ENCODE measurements at places on chromosomes 2 and 18. TPM values are rescaled to one million over a fixed set of nuclear protein-coding genes. Genes with fewer than 3 reads are reported as not detected.

- no peak for DNase-seq
Measured at GRCh38 chr2:130760754-130761751, 5.7 kb downstream of the AMER3 start.

DNA sequence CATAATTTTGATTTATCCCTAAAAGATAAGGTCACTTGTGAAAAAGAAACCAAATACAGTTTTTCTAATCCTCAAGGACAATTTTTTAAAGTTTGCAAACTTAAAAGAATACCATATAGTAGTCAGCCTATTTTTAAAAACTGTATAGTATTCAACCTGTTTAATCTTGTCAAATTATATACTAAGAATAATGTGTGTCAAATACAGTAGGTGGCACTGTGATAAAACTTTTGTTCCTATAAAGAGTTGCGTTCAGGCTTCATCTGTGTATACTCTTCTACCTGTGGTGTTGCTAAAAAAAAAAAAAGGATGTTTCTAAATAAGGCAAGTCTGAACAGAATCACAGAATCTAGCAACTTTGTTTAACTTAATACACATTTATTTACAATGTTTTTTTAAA, 68.6 kb downstream of the CCDC138 start:
- DNase-seq, result no peak

DNA sequence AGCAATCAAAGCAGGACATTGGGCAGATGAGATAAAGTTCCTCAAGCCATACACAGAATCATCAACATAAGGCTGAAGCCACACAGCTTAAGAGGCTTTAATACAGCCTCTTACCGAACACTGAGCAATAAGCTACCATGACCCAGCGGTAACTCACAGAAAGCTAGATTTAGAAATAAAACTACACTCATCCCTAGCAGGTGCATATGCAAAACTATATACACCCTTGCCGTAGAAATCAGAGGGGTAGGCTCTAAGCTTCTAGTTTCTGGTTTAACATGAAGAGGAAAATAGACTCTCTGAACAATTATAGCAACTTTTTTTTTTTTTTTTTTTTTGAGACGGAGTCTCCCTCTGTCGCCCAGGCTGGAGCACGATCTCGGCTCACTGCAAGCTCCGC, 428.8 kb upstream of the FIGN start:
- no peak for DNase-seq

DNA sequence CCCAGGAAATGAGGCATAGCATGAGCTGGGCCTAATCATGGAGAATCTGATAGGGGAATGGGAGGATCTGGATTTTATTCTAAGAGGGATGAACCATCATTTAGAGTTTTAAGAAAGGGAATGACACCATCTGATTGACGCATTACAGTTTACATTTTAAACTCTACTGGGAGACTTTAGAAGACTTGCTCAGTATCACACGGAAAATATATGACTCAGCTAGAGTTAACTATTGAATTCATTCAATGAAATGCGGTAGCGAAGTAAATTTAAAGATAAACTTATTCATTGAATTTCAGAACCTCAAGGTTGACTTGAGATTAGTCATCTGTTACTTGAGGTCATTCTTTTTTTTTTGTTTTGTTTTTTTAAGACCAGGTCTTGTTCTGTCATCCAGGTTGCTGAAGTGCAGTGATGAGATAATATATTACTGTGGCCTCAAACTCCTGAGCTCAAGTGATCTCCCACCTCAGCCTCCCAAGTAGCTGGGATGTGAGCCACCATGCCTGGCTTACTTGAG, 25.0 kb downstream of the MC4R start:
- no peak for DNase-seq

GRCh38 chr18:7750095-7750663, 183.1 kb downstream of the PTPRM start:
- DNase-seq, result no peak

DNA sequence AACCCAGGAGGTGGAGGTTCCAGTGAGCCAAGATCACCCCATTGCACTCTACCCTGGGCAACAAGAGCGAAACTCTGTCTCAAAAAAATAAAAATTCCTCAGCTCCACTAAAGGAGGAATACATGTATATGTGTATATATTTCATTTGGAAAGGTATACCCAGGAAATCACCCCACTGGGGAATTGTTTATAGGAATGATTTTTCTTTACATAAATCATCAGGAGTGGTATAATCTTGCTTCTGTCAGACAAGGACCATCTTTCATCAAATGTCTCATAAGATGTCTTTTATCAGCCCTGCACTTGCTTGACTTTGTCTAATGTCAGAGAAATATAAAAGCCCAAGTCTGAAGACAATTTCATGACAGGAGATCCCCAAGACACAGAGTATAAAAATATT, 709.1 kb downstream of the LRRTM4 start:
- no peak for DNase-seq

- DNase-seq, result no peak
Measured at GRCh38 chr2:167715932-167716331, 531.5 kb downstream of the STK39 start.

GRCh38 chr2:188977317-188977716, 3.1 kb downstream of the COL3A1 start:
- DNase-seq, result no peak

DNA sequence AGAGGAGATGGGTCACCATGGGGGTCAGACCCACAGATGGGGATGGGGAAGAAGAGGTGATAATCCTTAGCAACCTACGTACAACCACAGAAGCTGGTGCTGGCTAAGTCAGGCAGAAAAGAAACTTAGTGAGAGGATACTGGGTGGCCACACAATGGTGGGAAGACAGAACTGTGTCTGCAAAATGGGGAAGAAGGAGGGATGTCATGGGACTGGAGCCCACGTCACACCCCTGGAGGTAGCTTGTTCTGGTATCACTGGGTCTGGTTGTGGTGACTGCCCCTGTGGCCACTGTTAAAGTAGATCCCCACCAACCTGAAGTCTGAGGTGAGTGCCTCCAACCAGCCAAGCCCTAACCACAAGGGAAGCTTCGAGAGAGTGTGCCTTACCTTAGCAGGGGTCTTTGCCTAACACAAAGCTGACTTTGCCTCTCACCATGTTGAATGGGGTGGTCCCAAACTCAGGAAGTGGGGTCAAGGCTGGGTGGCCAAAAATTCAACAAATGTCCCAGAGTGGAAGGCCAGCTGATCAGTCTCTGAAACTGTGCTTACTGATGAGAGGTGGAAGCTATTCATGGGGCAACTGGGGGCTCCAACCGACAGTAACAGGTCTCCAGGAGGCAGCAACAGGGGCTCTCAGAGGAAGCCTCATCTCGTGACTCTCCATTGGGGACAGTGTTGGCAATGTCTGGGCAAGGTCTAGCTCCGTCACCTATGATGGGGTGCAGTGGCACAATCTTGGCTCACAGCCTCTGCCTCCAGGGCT, 64.8 kb upstream of the SLC1A4 start:
- DNase-seq, result no peak

- no peak for DNase-seq
Measured at GRCh38 chr2:44940049-44940494, 1.4 kb upstream of the SIX3 start.

GRCh38 chr2:157245846-157246764, 11.4 kb upstream of the GALNT5 start:
- DNase-seq, result no peak

- no peak for DNase-seq
Measured at GRCh38 chr2:12918835-12919445, 202.2 kb downstream of the TRIB2 start.

GRCh38 chr2:33420726-33421125, 55.7 kb upstream of the RASGRP3 start:
- no peak for DNase-seq

- DNase-seq, result no peak
Measured at GRCh38 chr18:74316257-74317170, 875 bp downstream of the C18orf63 start.

GRCh38 chr2:241019441-241020139, 21.2 kb downstream of the SNED1 start:
- no peak for DNase-seq

- DNase-seq, result no peak
Measured at GRCh38 chr2:142220901-142221300, 90.1 kb upstream of the LRP1B start.

- no peak for DNase-seq
Measured at GRCh38 chr18:33812186-33812585, 234.2 kb downstream of the ASXL3 start.

DNA sequence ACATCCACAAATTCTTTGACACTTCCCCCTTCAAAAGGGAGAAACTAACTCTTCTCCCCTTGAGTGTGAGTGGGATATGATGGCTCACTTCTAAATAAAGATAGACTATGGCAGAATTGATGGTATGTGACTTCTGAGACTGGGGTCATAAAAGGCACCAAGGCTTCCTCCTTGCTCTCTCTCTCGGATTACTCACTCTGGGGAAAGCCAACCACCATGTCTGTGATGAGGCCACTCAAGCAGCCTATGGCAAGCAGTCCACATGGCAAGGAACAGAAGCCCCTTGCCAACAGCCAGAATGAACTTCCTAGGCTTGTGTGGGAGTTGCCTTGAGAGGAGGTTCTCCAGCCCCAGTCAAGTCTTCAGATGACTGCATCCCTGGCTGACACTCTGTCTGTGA, 43.6 kb downstream of the KIAA2012 start:
- no peak for DNase-seq

- DNase-seq, result no peak
Measured at GRCh38 chr2:34602262-34602661, 1003.2 kb upstream of the FAM98A start.

DNA sequence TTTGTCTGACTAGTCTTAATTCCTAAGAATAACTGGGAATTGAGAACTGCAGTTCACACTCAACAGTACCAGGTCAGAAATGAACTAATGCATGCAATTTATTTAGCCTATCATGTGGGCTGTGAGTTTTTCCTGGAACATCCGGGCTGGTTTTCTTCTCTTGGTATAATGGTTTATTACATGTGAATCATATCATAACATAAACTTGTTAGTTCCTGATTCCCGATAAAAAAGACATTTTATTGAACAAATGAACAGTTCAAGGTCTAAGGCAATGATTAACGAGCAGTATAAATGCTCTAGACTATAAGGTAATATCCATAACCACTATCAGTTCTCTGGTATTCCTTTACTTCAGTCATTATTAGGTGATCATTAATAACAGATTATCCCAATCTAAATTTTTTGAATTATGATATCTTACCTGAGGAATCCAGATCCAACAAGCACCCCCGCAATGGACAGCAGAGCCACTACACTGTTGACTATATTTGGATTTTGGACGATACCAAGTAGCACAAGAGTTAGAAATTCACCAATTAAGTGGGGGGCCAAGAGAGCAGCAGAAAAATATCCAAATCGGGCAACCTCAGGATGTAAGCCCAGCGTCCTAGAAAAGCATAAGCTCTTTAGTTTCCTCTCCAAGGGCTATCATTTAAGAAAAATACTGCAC, 19.0 kb downstream of the ABCG5 start:
- DNase-seq, result no peak

GRCh38 chr2:217467331-217467730, 535.5 kb downstream of the TNS1 start:
- DNase-seq, result no peak

GRCh38 chr2:202821206-202822160, 50.1 kb downstream of the ICA1L start:
- no peak for DNase-seq

- no peak for DNase-seq
Measured at GRCh38 chr2:219099329-219099728, 38.6 kb upstream of the IHH start.

GRCh38 chr2:65331336-65332025, 100.9 kb downstream of the SPRED2 start:
- DNase-seq, result no peak

- DNase-seq, result no peak
Measured at GRCh38 chr2:218869064-218869463, 9.5 kb downstream of the WNT6 start.

GRCh38 chr18:27826101-27826500, 350.8 kb downstream of the CDH2 start:
- DNase-seq, result no peak

- DNase-seq, result no peak
Measured at GRCh38 chr2:179454443-179455171, 190.0 kb upstream of the SESTD1 start.

GRCh38 chr2:60825666-60826065, 55.7 kb upstream of the REL start:
- DNase-seq, result no peak

DNA sequence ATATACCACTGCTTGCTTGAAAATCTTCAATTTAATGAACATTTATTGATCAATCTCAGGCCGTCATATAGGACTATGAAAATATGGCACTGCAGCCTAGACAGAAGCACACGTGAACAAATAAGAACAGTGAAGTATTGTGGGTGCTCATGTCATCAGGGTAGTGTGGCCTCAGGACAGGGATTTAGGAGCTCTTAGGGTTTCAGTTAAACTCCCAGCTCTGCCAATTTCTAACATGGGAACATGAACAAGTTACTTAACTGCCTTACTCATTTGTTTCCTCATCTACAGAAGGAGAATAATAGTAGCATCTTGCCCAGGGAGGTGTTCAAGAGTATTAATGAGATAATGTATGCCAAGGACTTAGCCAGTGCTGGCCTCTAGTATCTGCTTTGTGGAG, 146.0 kb upstream of the MAP3K20 start:
- DNase-seq, result no peak

- DNase-seq, result no peak
Measured at GRCh38 chr2:69585855-69586555, 57.5 kb downstream of the AAK1 start.

GRCh38 chr18:62863579-62864001, 148.2 kb downstream of the PHLPP1 start:
- no peak for DNase-seq

- DNase-seq, result peak; percentile 11
Measured at GRCh38 chr2:212536817-212537725, 1.5 kb downstream of the ERBB4 start.

Gene KIAA2012
- total RNA-seq, result 0.07 TPM

Gene MYO5B
- 0.25 TPM for total RNA-seq

Gene GREB1
- total RNA-seq, result 143 TPM

Gene TRPM8
- 0.07 TPM for total RNA-seq

Gene PSME4
- 65.9 TPM for total RNA-seq

Gene SPC25
- 39.3 TPM for total RNA-seq

Gene FBXO15
- total RNA-seq, result 2.7 TPM

Gene SERPINB11
- total RNA-seq, result not detected

Gene GAL3ST2
- not detected for total RNA-seq

Gene ZNF892
- total RNA-seq, result 20.2 TPM

Gene MAPK4
- 9.3 TPM for total RNA-seq

Gene BIN1
- total RNA-seq, result 67.7 TPM

Gene MTX2
- total RNA-seq, result 25.6 TPM

Gene TNP1
- total RNA-seq, result not detected

Gene ACKR3
- 24.5 TPM for total RNA-seq

Gene PLB1
- not detected for total RNA-seq

Gene ATP8B1
- 0.05 TPM for total RNA-seq

Gene MTLN
- total RNA-seq, result 16.1 TPM
